ENCODE measurements at places on chromosomes 1 and 21.

- DNase-seq: no peak
Observed at GRCh38 chr1:61313906-61314422, 231.6 kb downstream of the NFIA start.

- DNase-seq: no peak
Observed at GRCh38 chr1:87201768-87202167, 126.9 kb upstream of the LMO4 start.

DNA sequence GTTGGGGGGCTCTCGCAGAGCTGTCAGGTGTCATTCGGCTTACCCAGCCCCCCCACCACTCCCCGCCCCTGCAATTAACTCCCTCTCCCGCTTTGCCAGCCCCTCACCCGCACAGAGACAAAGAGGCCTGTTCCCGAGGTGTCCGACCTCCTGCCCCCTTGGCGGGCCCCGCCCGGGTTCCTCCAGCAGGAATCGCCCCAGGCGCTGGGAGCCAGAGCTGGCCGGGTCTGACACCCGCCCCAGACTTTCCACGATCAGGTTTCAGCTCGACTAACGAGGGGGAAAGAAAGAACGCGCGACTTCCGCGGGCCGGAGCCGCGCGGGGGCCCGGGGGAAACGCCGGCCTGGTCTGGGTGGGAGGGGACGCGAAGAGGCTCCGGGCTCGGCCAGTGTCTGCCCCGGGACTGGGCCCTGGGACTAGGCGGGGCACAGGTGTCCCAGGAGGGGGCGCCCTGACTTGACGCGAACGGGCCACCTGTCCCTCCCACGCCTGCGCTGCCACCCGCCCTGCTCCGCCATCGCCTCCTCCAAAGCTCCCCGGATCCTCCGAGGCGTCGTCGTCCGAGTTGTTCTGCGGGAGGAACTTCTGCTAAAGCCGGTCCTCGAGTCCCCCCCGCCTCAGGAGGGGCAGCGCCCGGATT, 36.4 kb upstream of the HHAT start:
- DNase-seq: no peak

DNA sequence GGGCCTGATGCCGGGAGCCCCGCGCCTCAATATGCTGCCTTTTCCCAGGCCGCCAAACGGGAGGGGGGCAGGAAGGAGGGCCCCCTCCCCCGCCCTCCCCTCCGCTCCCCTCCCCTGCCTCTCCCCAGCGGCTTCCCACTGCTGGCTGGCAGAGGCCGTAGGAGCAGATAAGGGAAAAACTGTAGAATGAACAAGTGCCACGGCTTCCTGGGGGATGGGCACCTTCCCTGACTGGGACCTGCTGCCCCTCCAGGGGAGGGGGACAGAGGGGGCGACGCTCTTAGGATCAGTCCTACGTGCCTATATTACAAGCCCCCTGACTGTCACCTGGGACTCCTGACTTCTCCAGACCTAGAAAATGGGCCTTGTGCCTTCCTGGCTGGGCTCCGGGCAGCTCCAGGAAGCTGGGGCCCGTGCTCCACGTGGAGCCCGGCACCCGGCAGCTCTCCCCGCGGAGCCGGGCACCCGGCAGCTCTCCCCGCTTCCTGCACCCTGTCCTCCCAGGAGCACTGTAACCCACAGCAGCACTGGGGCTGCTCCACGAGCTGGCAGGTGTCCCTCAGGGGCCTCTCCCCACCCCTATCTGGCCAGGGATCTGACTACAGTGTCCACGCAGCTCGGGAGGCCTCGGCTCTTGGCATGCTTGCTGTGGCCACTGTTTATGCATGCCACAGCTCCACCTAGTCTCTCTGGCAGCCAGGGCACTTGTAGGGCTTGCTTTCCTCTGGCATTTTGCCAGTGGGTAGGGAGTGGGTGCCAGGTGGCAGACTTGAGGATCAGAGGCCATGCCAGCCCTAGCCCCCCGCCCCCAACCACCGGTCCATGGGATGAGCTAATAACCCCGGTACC, 674 bp upstream of the HES5 start:
- DNase-seq: no peak

DNA sequence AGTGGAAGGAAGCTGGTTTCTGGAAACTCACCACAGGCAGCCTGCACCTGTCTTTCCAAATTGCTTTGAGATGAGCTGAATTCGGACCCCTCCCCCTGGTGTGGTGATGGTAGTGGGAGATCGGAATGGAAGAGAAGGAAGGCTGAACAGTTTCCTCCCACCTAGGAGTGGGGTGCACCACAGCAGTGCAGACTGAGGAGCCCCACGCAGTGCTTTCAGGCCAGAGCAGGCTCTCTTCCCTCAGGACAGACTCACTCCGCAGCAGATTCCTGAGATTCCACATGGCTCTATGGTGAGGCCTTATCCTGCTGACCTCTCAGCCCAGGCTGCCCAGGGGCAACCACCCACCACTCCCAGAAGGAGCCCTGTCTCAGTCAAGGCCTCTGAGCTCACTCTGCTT, 80.9 kb downstream of the ATP1A1 start:
- no peak for DNase-seq

- peak; percentile 29 for DNase-seq
Observed at GRCh38 chr1:44237721-44238457, 24.6 kb downstream of the DMAP1 start.

- DNase-seq: no peak
Observed at GRCh38 chr1:157132616-157133167, 5.5 kb downstream of the ETV3 start.

DNA sequence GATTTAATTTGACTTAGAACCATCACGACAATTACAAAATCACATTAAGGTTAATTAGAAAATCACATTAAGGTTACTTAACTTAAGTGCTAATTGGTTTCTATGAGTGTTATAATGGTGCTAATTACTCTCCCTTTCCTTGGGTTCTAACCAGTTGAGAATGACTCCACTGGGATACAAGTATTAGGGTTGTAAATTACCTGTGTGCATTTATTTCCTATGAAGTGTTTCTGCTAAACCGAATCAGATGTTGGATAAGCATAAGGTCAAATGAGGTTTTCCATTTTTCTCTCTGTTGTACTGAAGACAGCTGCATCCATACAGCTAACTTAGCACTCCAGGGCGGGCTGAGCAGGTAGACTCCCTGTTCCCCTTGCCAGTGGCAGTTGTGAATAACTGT, 610.3 kb upstream of the TMPRSS15 start:
- no peak for DNase-seq

DNA sequence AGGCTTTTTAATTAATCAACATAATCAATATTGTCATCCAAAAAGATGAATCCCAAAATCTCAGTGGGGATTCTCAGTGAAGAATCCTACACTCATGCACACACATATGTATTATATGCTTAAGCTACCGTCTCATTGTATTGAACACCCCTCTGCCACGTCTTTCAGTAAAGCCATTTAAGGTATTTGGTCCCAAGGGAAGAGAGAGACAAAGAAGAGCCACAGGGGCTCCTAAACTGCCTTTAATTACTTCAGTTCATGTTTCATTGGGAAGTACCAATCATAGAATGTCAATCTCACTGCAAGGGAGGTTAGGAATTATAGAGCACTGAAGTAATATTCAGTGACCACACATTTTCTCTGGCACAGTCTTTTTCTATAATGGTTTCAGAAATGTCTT, 388.6 kb upstream of the NEGR1 start:
- no peak for DNase-seq

DNA sequence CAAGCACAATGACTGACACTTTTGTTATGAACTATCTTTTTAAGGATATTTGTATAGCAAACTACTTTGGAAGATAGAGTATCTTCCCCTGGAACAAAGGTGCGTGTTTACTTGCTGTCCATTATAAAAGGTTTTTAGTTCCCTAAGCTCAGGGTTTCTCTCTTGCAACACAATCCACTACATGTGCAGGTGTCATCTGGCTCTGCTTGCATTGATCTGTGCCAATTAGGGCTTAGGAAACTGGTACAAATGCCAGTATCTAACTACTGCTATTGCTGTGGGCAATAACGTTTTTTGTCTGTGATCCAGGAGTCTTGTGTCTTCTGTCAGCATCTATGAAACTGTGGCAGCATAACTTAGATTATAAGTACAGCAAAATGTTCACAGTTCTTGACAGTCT, 68.3 kb upstream of the ABCD3 start:
- no peak for DNase-seq

DNA sequence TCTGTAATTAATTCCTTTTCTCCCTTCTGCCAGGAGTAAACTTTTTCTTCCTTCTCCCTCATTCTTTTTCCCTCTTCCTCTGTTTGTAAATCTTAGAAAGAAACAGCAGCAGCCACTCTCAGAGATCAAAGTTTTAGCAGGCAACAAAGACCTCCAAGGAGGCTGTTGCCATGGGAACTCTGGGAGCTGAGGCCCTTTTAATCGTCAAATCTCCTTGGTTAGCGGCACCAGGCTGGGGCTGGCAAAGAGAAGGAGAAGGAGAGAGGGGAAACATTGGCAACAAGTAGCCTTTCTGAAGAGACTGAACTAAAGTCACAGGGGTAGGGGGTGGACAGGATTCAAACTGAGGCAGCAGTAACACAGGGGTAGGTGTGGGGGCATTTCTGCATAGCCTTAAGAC, 25.2 kb downstream of the ILDR2 start:
- no peak for DNase-seq

DNA sequence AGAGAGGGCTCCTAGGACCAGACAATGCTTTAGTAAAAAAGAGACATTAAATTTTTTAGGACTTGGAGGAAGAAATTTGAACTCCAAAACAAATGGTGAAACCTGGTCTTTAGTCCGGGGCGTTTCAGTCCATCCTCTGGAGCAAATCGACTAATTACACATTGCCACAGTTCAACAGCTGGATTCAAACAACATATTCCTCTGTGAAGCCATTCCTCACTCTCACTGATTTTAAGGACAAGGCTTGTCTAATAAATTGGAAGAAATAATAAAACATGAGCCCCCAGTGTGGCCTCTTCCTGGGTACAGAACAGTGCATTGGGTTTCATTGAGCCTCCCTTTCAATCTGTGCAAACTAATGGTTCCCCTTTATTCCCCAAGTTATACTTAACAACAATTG, 165.1 kb downstream of the UCK2 start:
- DNase-seq: no peak

- no peak for DNase-seq
Observed at GRCh38 chr1:11426617-11427016, 52.3 kb upstream of the DISP3 start.

DNA sequence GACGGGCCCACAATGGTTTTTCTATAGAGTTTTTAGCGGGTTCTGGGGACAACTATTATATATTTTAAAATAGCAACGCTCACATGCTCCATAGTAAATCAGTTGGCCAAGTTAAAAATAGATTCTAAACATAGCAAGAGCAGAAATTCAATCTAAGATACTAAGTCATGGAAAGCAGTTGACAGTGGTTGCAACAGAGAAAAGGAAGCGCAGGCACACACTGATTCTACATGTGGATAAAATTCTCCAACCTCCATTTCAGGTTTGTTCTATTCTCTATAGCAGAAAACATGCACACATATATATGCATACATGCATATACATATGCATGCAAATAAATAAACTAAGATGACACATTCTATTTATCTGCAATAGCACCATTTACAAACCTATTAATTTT, 89.6 kb upstream of the HNRNPU start:
- no peak for DNase-seq

DNA sequence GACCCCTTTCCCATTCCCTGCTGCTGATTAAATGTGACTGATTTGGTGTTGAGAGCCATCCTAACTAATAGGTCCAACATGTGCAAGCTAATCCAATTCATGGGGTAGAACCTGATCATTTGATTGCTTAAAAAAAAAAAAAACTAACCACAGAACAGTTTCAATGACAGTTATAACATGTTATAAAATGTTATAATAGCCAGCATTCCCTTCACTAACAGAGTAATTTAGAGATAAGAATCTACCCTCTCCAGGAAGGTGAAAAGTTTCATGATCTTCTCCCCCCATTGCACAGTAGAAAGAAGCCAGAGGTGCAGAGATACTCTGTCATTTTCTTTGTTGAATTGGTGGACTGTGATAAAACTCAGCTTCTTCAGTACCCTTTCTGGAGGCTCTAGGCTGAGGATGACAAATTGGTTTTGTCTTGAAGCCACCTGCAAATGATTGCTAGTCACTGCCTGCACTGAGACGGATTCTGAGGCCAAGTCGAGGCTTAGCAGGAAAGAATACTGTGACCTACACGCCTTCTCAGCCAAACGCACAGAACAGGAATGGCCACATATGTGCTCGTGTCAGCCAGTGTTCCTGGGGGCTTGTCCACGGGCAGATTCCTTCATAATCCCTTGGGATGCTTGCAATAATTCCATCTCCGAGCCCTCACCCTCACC, 215.7 kb upstream of the IRF2BP2 start:
- DNase-seq: no peak

DNA sequence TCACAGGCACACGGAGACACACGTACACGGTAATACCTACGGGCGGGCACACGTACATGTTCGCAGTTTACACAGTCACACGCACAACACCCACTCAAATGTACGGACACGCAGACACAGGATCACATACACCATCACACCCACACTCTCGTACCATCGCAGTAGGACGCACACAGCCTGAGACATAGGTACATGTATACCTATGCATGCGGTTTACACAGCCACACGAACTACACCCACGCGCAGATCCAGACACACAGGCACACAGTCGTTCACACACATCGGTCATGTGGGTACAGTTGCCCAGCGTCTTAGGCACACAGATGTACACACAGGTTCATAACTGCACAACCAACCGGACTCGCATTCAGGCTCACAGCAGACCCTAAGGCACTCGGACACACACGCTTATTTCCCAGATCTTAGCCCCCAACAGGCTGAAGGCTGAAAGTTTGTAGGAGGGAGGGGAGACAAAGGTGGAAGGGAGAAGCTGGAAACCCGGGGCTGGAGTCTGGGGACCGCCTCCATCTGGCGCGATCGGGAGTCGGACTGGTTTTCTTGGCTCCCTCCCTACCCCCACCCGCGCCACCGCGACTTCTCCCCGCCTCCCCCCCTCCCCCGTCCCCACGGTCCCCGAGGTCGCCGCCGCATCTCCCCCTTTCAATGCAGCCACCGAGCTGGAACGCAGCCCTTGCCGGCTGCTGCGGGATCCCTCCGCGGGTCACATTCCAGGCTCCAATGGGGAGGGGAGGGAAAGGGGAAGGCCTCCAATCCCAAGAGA, 51.9 kb upstream of the SYNC start:
- DNase-seq: no peak

DNA sequence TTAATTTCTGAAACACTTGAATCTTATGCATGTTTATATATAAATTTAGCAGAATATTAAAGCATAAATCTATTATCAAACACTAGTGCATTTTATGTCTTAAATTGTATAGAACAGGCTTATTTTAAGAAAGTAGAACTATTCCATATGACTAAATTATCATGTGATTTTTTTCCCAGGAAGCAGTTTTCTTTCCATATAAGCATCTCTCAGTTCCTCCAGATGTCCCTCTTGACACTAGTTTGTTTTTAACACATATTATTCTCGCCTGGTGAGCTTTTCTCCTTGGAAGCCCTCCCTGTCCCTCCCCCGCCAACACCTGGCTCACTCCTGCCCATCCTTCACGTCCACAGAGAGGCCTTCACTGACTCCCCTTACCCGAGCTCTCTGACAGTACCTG, 48.3 kb upstream of the BCAR3 start:
- no peak for DNase-seq

Measured in activated naive CD4-positive, alpha-beta T cell (primary cell).